Fibroblast of skin of back (primary cell): ENCODE measurements at places on chromosomes 13 and 19.

- no peak for DNase-seq
Observed at GRCh38 chr19:4224470-4224869, 4.9 kb upstream of the EBI3 start.

DNA sequence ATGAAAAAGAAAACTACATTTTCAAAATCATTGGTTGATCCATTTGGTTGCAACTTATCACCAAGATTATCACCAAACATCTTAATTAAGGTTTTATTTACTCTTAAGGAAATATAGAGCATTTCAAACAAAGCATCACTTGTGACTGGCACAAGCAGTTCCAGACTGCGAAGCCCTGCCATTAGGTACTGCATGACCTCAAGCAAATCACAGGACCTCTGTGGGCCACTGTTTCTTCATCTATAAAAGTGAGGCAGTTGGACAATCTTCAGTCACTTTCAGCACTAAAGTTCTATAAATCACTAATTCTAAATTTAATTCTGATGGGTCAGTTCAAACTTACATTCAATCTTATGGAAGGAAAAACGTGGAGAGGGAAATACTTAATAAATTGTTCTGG, 2.0 kb downstream of the ELF1 start:
- no peak for DNase-seq

- DNase-seq = peak; percentile 77
Observed at GRCh38 chr19:15452111-15453047, 2.6 kb upstream of the WIZ start.

GRCh38 chr19:36058481-36059179, 3.9 kb downstream of the WDR62 start:
- DNase-seq = no peak

- no peak for DNase-seq
Observed at GRCh38 chr13:52782471-52783448, 43.1 kb upstream of the CNMD start.

DNA sequence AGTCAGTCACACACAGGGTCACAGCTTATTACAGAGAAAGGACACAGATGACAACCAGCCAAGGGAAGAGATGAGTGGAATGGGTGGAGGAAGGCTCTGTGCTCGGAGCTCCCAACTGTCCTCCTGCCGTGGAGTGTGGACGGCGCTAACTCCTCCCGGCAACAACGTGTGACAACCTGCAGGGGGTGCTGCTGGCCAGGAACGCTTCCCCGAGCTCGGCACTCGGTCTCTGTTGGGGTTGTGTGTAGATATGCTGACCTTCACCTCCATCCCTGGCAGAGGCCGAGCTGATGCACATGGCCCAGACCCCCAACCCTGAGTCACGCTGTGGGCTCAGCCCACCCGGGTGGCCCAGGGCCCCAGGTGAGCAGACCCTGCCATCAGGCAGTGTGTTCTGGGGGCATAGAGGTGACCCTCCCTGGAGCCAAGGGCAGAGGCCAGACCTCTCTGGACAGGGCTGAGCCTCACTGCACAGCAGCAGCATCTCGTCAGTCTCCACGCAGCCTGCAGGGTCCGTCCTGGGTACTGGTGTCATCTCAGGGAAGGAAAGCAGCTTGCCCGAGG, 14.1 kb downstream of the ZNF444 start:
- no peak for DNase-seq

DNA sequence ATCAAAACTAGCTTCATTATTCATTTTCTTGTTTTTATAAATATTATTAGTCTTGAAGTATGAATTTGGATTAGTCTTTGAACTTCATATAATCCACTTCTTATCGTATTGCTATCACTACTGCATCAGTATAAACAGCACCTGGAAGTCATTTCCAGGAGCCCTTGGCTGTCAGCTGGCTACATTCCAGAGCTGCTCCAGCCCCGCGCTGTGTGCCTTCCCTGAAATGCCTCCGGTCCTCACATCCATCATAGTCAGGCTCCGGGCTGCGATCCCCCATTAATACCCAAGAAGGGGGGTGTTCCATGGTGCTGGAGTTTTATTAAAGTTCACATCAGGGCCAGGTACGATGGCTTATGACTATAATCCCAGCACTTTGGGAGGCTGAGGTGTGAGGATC, 124.3 kb upstream of the GJB6 start:
- no peak for DNase-seq

DNA sequence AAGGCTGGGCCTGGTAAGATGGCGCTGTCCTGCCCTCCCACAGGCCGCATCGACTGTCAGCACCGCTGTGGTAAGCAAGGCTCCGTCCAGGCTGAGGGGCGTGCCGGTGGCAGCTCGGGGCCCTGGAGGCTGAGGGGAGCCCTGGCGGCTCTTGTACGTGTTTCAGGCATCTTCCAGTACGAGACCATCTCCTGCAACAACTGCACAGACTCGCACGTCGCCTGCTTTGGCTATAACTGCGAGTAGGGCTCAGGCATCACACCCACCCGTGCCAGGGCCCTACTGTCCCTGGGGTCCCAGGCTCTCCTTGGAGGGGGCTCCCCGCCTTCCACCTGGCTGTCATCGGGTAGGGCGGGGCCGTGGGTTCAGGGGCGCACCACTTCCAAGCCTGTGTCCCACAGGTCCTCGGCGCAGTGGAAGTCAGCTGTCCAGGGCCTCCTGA, 1.2 kb downstream of the IZUMO4 start:
- no peak for DNase-seq

- no peak for DNase-seq
Observed at GRCh38 chr13:42559057-42559456, 14.9 kb upstream of the TNFSF11 start.

- DNase-seq = peak; percentile 70
Observed at GRCh38 chr19:13784731-13785452, 10.4 kb upstream of the ZSWIM4 start.
